AML-193 (cell line): ENCODE measurements at places on chromosomes 5 and 9.

GRCh38 chr9:131304676-131305355 is 15.3 kb downstream of the PLPP7 start:
- DNase-seq, result no peak

DNA sequence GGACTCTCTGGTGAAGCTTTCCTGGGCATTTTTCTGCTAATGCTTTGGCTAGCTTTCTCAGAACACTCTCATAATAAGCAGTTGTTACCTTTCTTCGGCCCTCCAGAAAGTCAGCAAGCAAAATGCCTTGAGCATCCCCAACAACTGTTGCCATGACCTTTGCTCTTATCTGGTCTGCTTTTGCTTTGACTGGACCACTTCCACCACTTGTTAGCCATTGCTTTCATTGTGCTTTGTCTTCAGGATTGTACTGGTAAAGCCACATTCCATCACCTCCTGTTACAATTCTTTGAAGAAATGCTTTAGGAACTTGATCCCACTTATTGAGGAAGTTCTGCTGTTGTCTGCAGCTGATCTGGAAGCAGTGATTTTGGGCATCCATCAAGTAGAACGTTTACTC is 35.7 kb downstream of the RAD50 start:
- no peak for DNase-seq

DNA sequence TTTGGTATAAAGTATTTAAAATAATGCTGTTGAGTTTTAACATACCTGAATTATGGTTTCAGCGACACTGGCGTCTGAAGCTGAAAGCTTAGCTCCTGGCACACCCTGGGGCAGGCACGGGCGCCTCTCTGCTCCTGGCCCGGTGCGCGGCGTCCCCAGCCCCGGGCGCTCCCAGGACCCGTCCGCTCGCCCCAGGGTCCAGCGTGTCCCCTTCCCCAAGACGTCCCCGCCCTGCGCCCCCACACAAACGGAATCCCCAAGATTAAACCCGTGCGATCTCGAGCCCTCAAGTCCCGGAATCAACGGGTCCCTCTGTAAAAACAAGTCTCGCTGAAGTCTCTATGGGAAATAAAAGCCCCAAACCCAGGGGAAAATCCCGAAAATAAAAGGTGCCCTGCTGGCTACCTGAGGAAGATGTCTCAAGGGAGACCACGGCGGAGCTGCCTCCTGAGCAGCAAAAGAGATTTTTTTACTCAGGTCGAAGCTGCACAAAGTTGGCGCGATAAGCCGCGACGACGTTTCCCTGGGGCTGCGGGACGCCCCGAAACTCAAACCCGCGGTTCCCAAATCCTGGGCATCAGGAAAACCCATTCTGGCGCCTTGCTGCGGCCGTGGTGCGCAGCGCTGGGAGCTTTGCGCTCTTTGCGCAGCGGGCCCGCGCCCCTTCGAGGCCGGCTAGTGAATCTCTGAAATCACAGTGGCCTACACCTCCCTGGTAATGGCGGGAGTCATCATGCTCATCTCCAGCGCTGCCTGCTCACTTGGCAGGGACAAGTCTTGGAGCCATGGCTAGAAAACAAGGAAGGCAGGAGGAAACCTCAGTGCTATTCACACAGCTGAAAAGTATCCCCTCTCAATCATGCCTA is 6.3 kb upstream of the IFNA8 start:
- DNase-seq, result no peak

GRCh38 chr5:114369680-114370417 is 8.0 kb downstream of the KCNN2 start:
- DNase-seq, result no peak

GRCh38 chr5:180818677-180819341 is 16.2 kb upstream of the MGAT1 start:
- DNase-seq, result no peak

DNA sequence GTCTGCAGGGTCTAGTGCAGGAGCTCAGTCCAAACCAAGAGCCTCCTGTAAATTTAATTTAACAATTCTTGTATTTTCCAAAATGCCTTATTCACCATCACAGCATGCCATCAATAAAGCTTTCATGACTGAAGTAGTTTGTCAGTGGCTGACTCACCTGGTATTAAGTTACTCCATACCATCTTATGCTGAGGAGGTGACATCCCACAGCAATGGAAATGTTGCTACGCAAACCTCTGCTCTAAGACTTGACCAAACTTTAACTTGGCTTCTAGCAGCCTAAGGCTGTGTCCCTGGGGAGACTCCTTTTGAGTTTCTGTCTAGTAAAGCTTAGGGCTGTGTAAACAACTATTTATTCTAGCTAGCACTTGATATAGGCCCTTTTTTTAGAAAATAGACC is 1231.3 kb upstream of the CDH18 start:
- DNase-seq, result no peak

DNA sequence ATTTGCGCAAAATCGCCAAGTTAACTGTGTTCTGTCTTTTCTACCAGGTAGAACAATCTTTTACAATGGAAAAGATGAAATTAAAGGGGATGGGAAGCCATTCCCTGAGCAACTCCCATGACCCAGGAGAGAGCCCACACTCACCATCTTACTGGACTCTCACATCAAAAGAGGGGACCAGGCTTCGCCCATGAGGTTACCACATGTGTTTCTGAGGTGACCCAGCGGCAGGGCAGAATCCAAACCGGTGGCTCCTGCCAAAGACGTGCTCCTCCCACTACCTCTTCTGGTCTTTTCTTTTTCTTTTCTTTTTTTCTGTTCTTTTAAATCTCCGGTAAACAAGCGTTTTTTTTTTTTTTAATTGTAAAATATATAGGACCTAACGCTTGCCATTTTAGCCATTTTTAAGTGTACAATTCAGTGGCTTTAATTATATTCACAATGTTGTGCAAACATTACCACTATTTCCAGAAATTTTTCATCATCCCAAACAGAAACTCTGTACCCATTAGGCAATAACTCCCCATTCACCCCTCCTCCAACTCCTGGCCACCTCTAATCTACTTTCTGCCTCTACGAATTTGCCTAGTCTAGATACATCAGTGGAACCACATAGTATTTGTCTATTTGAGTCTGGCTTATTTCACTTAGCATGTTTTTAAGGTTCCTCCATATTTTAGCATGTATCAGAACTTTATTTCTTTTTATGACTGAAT is 19.3 kb downstream of the PTPN3 start:
- DNase-seq, result no peak

- DNase-seq, result no peak
These were observed 87.1 kb upstream of the TLX3 start for GRCh38 chr5:171221916-171222315.

- DNase-seq, result no peak
These were observed 9.1 kb downstream of the MAMDC2 start for GRCh38 chr9:70052768-70053167.

DNA sequence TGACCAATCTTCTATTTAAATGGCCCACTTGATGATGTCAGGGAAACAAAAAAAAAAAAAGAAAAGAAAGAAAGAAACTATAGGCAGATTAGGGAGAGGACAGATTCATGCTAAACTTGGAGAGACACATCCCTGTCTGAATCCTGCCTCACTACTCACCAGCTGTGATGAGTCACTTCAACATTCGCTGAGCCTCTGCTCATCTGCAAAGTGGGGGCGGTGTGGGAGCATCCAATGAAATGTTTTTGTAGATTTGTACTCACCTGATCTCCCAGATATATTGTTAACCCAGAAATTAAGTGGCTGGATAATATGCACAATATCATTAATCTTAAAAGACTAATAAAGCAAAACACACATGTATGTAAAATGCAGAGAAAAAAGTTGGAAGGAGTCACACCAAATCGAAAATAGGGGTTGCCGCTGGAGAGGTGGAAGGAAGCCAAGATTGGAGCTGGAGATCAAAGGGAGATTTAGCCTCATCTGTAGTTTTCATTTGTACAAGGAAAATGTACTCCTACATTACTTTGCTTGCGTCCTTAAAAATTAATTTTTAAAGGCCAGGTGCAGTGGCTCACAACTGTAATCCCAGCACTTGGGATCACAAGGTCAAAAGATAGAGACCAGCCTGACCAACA is 17.0 kb upstream of the ERGIC1 start:
- no peak for DNase-seq

DNA sequence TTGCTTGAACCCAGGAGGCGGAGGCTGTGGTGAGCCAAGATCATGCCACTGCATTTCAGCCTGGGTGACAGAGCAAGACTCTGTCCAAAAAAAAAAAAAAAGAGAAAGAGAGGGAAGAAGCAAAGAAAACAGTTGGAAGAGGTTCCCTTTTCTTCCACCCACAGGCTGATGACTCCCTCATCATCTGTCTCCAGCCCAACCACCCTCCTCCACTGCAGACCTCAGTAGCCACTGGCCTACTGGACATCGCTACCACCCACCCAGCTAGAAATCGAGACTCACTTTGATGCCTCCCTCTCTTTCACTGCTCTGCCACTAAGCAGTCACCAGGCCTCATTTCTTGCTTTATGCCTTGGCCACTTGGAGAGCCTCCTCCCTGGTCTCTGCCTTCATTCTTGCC is 71.2 kb downstream of the NIPSNAP3B start:
- peak; percentile 42 for DNase-seq
